AG20443 (cell line): ENCODE measurements at places on chromosomes 1 and 21.

DNA sequence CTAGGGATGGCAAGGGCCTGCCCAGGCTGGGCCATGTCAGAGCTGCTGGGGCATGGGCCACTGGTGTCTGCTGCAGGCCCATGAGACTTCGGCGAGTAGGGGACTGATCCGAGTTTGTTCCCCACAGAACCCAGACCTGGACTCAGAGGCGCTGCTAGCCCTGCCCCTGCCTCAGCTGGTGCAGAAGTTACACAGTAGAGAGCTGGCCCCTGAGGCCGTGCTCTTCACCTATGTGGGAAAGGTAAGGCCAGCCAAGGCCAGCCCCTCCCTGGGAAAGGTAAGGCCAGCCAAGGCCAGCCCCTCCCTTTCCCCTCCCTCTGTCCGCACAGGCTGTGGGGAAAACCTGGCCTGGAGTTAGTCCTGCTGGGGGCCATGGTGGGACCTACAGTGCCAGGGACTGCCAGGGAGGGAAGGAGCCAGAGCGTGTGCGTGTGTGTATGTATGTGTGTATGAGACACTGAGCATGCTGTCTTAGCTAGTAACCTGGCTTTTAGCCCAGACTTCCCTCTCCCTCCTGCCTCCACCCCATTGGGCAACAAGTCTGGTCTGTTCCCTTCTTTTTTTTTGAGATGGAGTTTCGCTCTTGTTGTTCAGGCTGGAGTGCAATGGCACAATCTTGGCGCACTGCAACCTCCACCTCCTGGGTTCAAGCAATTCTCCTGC, 8.0 kb downstream of the FAAH start:
- peak; percentile 94 for DNase-seq

GRCh38 chr21:22536509-22536908, 1538.3 kb downstream of the NCAM2 start:
- no peak for DNase-seq

GRCh38 chr21:44765231-44766013, 36.2 kb downstream of the UBE2G2 start:
- DNase-seq, result no peak

- peak; percentile 22 for DNase-seq
Measured at GRCh38 chr1:96710708-96711477, 10.7 kb upstream of the PTBP2 start.

GRCh38 chr1:2356401-2356800, 35.0 kb downstream of the MORN1 start:
- DNase-seq, result no peak

GRCh38 chr1:47711848-47712492, 274.1 kb downstream of the FOXD2 start:
- no peak for DNase-seq

DNA sequence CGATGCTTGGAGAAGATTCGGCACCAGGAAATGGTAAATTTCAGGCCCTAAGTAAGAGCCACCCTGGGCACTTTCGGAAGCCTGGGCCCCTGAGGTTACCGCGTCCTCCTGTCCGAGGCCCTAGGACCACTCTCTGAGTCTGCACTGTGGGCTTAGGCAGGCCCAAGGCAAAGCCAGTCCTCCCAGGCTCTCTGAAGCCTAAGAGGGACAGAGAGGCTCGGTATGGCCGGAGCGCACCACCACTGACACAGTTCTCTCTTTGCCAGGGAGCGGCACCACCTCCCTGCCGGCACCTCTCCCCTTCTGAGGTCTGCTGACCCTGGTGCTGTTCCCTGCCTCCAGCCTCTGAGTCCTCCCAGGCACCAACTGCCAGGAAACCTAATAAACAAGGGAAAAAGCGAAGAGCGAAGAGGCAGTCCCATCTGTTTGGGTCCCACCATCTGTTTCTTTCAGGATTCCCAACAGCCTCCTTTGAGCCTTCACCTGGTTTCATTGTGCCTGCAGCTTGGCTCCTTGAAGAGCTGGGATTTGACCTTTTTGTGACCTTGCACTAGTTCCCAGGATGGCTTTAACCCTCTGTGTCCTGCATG, 57.7 kb downstream of the VWA5B1 start:
- DNase-seq, result no peak

DNA sequence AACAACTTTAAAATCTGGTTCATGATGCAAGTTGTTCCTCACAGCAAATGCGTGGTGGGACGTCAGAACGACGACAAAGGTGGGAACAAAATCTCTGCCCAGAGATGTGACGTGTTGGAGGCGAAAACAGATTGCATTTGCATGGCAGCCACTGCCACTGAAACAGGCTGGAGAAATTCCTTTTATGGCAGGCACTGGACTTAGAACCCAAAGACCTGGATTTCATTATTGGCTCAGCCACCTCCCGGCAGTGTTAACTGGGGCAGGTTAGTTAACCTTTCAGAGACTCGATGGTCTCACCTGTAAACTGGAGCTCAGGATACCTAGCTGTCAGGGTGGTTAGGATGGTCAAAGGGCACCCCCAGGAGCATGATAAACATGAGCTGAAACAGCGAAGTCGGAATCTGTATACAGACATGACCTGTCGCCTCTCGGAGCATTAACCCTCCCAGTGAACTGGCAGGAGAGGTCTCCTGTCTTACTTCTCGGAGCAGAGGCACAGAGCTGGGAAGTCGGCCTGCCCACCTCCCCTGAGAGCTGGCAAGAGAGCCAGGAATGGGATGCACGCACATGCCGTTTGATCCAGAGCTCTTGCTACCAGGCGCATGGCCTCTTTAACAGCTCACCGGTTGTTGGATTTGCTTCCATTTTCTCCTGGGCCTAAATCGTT, 59.2 kb upstream of the TARBP1 start:
- no peak for DNase-seq

DNA sequence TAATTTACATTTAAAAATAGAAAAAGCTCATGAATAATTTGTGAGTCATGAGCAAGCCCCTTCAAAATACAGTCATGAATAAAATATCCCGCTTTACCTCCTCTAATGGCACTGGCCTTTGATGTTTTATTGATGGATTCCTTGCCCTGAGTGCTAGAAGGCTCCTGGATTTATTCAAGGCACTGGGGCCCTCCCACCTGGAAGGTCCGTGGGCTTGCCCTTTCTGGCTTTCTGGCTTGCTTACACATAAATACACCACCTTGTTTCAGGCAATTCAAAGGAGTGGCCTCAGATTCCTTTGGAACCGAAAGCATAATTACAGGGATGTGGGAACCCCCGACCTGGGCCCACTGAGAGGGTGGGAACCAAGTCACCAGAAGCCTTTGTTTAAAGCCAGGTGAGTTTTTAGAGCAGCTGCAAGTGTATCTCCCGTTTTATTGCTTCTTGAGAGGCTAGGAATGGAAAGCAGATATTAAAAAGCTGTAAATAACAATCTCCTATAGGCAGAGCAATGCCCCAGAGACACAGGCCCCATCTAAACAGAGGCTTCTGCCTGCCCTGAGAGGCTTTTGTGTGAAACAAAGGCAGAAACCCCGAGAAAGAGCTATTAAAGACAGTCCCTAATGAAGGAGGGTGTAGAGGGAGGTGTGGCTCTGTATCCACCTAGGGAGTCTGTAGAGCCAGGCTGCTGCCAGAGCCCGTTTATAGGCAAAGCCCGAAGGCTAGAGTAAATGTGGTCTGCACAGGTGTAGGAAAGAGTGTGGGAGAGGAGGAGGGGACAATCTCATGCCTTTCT, 126.4 kb downstream of the FAM78B start:
- DNase-seq, result no peak

GRCh38 chr1:5369223-5369622, 623.0 kb downstream of the NPHP4 start:
- DNase-seq, result no peak

DNA sequence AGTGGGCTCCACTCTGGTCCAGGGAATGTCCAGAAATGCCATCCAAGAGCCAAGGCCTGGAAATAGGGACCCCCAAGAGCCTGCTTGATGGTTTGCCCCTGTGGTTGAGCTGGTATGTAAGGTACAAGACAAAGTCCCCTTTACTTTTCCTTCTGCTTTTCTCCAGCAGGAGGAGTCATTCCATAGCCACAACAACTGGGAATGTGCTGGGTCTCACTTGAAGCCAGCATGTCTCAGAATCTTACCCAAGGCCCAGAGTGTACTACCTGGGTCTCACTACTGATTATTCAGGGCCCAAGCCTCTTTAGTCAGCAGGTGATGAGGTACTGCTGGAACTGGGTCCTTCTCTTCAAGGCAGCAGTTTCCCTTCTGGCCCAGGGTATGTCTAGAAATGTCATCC, 62.1 kb upstream of the CD55 start:
- DNase-seq, result peak; percentile 21

- DNase-seq, result no peak
Measured at GRCh38 chr1:185551008-185551407, 183.2 kb upstream of the HMCN1 start.

GRCh38 chr21:38455403-38455802, 42.9 kb downstream of the ERG start:
- DNase-seq, result peak; percentile 63

GRCh38 chr1:202871367-202871766, 17.6 kb downstream of the RABIF start:
- no peak for DNase-seq

- DNase-seq, result no peak
Measured at GRCh38 chr1:211352985-211353515, 26.4 kb downstream of the TRAF5 start.

DNA sequence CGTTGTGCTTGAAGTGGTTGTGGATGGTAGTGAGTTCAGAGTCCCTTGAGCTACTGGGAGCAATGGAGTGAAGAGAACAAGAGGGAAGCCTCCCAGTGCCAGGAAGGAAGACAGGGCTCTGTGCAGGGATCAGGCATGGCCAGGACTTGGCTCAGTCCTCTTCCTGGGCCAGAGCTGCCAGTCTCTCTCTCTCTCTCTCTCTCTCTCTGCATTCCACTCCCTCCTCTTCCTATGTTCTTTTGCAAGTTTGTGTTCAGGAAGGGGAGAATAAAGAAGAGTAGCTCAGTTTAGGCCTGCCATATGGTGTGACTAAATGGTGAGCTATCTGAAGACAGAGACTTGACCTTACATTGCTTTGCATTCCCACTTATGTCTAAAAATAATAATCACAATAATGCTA, 20.5 kb upstream of the RPTN start:
- no peak for DNase-seq

GRCh38 chr1:193663965-193664364, 477.6 kb upstream of the B3GALT2 start:
- DNase-seq, result no peak

DNA sequence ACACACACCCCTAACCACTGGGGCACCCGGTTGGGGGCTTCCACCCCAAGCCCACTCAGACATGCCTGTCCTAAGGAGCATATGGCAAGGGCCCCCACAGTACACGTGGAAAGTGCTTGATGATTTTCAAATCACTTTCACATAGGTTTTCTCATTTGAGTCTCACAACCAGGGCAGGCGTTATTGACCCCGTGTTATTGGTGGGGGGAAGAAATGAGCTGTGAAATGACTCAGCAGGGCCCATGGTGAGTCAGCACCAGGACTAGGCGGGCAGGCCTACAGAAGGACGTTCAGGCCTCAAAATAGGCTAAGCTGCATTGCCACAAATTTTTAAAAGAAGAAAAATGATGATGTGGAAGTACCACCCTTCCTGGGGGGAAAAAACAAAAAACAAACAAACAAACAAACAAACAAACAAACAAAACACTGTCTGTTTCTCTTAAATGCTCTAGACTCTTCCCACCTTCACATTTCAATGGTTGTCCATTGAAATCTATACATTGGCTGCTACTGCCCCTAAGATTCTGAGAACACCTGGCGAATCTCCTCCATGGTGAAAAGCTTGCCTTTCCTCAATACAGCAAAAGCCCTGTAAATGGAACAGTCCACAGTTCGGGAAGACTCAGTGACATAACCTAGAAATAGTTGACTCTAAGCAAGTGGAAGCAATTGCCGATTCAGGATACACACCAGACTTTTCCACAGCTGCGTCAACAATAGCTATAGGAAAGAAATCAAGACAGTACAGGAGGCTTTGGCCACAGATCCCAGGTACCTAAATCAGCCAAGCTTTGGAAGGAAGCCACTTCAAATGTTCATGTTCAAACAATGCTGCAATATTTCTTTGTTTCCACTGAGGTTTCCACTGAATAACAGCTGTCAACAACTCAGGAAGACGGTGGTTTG, 234.7 kb downstream of the TOMM20 start:
- peak; percentile 79 for DNase-seq

DNA sequence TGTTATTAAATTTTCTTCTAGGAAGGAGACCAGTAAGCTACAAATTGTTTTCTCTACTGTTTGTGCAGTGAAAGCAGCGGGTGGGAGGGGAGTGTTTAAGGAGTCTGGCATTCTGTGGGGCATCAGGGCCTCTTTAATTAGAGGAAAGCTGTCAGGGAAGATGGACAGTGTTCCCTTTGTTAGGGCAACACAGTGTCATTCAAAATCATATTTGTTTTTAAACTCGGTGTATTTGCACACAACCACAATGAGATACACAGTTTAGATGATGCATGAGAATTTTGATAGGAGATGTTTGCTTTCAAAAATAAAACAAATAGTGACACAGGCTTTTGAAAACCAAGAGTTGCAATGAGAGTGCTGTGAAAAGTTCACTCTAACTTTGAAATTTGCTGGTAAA, 15.1 kb upstream of the ST6GALNAC3 start:
- no peak for DNase-seq
